ENCODE measurements at places on chromosomes 11 and 22.
A peak's percentile ranks its signal among the peaks of the same experiment; 100 is the strongest.

DNA sequence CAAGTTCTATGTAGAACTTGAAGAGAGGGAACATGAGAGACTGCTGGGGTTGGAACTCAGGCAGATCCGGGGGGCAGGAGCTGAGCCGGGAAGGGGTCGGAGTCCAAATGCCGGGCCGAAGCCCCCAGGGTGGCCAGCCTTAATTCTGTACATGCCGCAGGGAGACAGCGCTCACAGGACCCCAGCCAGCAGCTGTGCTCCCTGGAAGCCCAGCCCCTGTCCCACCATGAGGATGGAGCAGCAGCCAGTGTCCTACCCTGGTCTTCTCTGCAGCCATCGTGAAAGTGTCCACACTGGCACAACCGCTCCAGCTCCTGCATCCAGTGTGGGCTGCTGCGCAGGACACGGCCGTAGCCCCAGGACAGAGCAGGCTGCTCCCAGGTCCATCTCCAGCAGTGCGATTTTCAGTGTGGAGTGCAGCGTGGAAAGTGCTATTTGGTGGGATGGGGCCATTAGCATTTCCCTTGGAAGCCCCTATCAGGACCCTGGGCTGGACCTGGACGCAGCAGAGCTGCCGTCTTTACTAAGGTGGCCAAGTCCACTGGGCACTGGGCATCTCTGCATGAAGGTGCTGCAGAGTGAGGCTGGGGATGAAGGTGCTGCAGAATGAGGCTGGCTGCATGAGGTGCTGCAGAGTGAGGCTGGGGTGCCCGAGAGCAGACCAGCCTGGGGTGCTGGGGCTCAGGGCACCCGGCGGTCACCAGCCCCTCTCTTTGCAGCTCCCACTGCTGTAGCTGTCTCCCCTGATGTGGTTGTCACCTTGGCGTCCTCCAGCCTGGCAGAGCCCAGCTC lies 737.4 kb downstream of the BRD1 start:
- DNase-seq: no peak

- no peak for DNase-seq
These were observed 17.9 kb upstream of the BBOX1 start for GRCh38 chr11:27022659-27023251.

DNA sequence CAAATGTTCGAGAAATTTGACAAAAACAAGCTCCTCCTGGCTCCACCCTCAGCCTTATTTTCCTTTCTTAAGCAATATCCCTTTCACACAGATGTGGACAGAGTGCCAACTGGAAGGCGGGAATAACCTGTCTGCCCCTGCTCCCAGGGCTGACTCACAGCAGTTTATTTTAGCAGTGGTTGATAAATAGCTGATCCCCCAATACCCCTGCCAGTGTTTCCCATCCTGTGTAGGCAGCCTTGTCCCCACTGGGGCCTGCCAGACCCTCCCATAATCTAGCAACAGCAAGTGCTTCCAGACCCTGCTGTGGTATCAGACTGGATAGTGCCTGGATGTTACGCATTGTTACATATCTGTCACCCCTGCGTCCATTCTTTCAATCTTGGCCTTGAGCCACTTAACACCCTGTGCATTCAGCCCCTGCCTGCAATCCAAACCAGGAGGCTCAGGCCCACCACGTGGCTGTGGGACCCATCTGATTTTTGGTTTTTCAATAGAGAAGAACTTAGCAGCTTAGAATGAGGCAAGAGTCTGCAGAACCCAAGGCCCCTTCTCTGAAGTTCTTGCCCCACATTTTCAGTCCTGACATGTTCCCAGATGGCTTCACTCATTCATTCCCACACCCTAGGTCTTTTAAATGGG lies 53.7 kb downstream of the PARVA start:
- DNase-seq: no peak

DNA sequence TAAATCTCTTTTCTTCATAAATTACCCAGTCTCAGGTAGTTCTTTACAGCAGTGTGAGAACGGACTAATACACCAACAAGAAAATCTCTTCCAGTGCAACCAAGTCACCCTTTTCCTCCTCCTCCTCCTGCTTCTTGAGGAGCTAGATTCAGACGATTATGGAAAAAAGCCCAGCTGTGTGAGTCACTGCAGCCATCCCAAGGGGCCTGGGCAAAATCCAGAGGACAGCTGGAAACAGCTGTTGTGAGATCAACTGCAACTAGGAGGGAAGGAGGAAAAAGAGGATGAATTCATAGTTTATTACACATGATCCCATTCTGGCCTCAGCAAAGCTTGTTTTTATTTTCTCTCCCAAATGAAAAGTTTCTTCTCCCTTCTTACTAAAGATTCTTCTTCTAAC lies 32.9 kb downstream of the RBFOX2 start:
- no peak for DNase-seq

GRCh38 chr11:77374108-77374507 lies 72.6 kb upstream of the GDPD4 start:
- DNase-seq: no peak

- DNase-seq: no peak
These were observed 46.1 kb downstream of the RPUSD4 start for GRCh38 chr11:126165311-126165720.

- no peak for DNase-seq
These were observed 10.2 kb upstream of the ARHGAP42 start for GRCh38 chr11:100676901-100677300.

- DNase-seq: no peak
These were observed 14.4 kb downstream of the CABIN1 start for GRCh38 chr22:24025475-24025874.

- no peak for DNase-seq
These were observed 67.6 kb upstream of the TENM4 start for GRCh38 chr11:79508461-79508860.

DNA sequence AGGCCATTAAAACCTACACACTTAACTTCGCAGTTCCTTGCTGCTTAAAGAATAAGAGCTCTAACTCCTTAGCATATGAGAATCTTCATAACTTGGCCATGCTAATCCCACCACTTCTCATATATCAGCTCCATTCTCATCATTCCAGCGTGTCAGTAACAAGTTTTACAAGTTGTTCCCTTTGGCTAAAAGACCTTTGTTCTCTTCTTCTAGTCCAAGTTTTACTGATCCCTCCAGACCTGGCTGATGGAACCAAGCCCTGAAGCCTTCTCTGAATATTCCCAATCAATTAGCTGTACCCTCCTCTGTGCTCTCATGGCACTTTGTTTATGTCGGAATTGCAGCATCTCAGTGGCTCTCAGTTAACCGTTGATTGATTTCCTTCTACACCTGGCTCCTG lies 35.8 kb downstream of the GAB2 start:
- DNase-seq: no peak

GRCh38 chr22:29661336-29661735 lies 57.9 kb downstream of the NF2 start:
- DNase-seq: no peak

DNA sequence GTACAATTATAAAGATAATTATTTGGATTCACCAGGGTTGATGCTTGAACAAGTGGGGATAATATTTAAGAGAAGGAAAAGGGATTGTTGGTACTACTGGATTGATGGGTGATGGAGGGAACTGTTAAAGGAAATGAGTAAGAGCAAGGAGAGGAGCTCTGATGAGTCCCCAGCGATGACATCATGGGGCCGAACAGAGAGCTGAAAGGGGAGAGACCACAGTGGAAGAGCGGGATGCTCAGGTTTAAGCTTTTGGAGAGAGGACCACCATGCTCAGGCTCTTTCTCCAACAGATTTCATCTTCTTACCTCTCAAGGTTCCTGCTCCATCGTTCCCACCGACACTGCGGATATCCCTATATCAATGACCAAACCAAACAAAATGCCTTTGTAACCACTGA lies 568.7 kb downstream of the ETS1 start:
- no peak for DNase-seq

- no peak for DNase-seq
These were observed 25.4 kb upstream of the SMTN start for GRCh38 chr22:31055635-31056159.

GRCh38 chr11:111540114-111540936 lies at the start of gene LAYN:
Gene LAYN (plus strand): TSS chr11:111540720. CDS start chr11:111540844, 124 bp downstream.
- no peak for DNase-seq

GRCh38 chr11:16322190-16322589 lies 34.2 kb downstream of the SOX6 start:
- DNase-seq: no peak

DNA sequence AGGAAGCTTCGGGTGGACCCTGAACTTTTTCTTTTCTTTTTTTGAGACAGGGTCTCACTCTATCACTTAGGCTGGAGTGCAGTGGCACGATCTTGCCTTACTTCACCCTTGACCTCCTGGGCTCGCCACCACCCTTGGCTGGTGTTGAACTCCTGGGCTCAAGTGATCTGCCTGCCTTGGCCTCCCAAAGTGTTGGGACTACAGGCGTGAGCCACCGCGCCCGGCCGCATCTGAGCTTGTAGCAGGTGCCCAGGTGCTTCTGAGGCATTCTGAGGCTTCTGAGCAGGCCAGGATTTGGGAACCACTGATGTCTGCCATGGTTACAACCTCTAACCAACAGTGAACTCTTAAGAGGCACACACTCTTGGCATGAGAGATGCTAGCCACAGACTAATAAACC lies 5.1 kb downstream of the USP35 start:
- no peak for DNase-seq

- no peak for DNase-seq
These were observed 2.8 kb downstream of the HPX start for GRCh38 chr11:6437993-6438392.

- no peak for DNase-seq
These were observed 849.1 kb upstream of the API5 start for GRCh38 chr11:42462558-42463310.

GRCh38 chr11:134460062-134460561 lies 48.1 kb upstream of the B3GAT1 start:
- DNase-seq: no peak

- DNase-seq: no peak
These were observed 30.6 kb downstream of the SDHAF2 start for GRCh38 chr11:61460474-61460881.

GRCh38 chr11:22371160-22371559 lies 33.0 kb downstream of the SLC17A6 start:
- DNase-seq: no peak

GRCh38 chr11:87353771-87354345 lies 316.1 kb downstream of the TMEM135 start:
- DNase-seq: no peak

DNA sequence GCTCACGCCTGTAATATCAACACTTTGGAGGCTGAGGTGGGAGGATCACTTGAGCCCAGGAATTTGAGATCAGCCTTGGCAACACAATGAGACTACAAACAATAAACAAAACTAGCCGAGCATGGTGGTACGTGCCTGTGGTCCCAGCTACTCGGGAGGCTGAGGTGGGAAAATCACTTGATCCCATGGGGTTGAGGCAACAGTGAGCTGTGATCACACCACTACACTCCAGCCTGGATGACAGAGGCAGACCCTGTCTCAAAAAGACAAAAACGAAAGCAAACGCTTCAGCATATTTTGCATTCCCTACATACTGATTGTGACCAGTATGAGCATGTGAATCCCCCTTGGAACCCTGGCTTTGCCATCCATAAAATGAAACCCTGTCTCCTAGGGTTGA lies 33.9 kb upstream of the MN1 start:
- no peak for DNase-seq

DNA sequence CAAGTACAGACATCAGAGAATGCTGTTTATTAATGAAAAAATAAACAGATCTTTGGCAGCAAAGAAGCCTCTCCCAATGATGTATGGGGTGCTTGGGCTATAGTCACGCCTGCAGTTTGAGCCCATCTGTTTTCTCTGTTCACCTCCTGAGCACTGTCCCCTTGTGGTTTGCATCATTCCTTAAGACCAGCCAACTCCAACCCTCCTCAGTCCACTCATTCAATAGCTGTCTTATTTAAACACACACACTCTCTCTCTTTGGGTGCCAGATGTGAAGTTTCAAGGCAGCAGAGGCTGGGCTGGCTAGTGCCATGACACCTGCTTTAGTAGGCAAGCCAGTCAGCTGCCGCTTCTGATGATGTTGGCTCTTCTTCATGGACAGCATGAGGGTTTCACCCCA lies 58.1 kb downstream of the POLD3 start:
- no peak for DNase-seq

GRCh38 chr11:65468874-65469333 lies 29.9 kb upstream of the MALAT1 start:
- peak; percentile 35 for DNase-seq

- no peak for DNase-seq
These were observed 44.9 kb downstream of the GNB1L start for GRCh38 chr22:19809741-19810140.

DNA sequence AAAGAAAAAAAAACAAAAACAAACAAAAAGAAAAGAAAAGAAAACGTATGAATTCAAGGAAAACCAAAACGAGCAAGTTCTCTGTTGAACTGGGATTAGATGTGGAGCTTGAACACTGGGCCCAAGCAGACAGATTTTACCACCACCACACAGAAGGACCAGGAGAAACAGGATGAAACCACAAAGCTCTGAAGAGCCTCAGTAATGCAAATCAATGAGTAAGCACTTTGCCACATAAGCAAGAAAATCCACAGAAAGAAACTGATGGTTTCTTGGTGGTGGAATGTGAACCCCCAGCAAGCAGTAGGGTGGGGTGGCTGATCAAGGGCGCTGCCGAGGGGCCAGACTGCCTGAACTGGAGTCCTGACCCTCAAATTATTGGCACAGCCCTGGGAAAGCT lies 50.9 kb upstream of the NFRKB start:
- no peak for DNase-seq

DNA sequence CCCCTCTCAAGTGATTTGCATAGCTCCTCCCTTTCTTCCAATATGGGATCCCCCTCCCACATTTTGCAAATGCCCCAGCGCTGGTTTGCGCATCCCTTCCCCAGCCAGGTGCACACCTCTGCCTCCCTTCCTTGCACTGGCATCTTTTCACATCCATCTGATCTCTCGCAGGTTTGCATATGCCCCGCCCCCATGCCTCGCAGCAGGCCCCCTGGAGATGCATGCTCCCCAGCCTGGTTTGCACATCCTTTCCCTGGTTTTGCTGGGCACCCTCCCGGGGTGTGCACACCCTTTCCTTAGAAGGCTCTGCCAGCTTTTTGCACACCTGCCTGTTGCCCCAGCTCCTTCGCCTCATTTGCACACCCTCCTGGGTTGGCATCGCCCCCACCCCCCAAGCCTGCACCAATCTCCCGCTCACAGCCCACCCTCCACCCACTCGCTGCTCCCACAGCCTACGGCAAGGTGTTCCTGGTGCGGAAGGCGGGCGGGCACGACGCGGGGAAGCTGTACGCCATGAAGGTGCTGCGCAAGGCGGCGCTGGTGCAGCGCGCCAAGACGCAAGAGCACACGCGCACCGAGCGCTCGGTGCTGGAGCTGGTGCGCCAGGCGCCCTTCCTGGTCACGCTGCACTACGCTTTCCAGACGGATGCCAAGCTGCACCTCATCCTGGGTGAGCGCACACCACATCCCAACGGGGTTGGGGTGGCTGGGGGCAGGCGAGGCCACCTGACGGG lies 917 bp downstream of the RPS6KA4 start:
- DNase-seq: no peak

GRCh38 chr22:37146507-37147180 lies 3.1 kb downstream of the IL2RB start:
- no peak for DNase-seq

DNA sequence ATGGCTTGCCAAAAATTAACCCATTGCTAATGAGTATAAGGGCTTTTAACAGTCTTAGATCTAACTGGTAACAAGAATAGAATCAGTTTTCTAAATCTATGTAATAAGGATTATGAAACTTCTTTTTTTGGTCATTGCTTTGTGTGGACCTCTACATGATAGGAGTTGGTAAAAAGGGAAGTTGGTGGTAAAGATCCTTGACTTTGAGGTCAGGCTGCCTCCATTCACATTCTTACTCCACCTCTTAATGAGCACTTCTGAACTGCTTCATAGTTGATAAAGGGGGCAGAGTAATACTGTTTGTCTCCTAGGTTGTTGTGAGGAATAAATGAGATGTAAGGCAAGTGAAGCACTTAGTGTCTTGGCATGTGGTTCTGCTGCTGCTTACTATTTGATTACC lies 10.6 kb downstream of the EIF3M start:
- DNase-seq: no peak

Measured in T follicular helper cell (primary cell).